ENCODE measurements at places on chromosomes 7 and 10. TPM values are rescaled to one million over a fixed set of nuclear protein-coding genes. Genes with fewer than 3 reads are reported as not detected.

The SLC13A1 gene
- not detected for total RNA-seq

The FAM180A gene
- not detected for total RNA-seq

The TSPAN12 gene
- total RNA-seq: 15.9 TPM

The PIK3CG gene
- total RNA-seq: 1.5 TPM

The SP4 gene
- 15.3 TPM for total RNA-seq

- DNase-seq: peak; percentile 1
Observed at GRCh38 chr7:82335927-82336326, 107.7 kb downstream of the CACNA2D1 start.

DNA sequence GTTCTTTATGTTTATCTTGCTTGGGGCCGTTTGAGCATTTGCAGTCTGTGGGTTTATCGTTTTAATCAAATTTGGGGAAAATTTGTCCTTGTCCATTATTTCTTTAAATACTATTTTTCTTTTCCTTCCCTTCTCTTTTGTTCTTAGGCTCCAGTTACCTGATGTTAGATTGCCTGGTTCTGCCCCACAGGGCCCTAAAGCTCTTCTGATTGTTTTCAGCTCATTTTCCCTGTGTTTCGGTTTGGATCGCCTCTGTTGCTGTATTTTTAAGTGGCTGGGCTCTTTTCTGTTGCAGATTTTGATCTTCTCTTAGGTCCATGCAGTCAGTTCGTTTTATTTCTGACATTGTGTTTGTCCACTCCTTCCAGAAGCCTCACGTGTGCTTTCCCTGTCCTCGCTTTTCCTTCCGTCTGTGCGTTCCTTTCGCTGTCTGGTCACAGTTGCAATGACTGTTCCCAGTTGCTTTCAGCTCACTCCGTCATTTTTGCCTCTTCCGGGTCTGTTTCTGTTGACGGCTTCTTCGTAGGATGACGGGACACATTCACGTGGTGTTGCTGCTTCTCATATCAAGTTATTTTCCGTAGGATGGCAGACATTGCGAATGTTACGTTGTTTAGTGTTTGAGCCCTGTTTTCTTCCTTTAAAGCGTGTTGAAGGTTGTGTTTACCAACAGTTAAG, 111.4 kb downstream of the INPP5A start:
- DNase-seq: no peak

GRCh38 chr7:134763960-134764359, 15.5 kb upstream of the CALD1 start:
- no peak for DNase-seq

GRCh38 chr10:43939389-43939938, 290.8 kb upstream of the ZNF32 start:
- no peak for DNase-seq

Measured in Daoy (cell line).